Stimulated activated CD4-positive, alpha-beta T cell treated with anti-CD3 and anti-CD28 coated beads, Interleukin-4, amount 100 ng/mL, for 24 hours (primary cell): ENCODE measurements at places on chromosomes 2 and 18.

DNA sequence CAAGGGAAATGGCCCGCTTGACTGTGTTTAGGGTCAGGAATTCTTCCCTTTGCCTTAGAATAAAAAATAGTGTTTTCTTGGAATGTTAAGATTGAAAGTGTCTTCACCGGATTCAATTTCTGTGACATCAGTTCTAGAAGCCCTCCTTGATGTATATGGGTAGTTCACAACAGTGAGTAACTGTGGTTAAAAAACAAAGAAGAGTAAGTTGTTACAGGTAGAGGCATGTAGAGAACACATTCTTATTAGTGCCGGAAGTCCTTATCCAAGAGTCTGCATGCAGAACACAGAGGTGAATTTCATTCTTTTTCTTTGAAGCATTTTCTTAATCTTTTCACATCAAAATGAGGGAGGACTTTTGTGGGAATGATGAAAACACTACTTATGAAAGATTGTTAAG, 105.5 kb downstream of the FMNL2 start:
- DNase-seq = no peak

- DNase-seq = no peak
These were observed 471.7 kb upstream of the CDH20 start for GRCh38 chr18:60861575-60861974.

- DNase-seq = no peak
These were observed 274.6 kb upstream of the CCDC68 start for GRCh38 chr18:55233857-55234256.

DNA sequence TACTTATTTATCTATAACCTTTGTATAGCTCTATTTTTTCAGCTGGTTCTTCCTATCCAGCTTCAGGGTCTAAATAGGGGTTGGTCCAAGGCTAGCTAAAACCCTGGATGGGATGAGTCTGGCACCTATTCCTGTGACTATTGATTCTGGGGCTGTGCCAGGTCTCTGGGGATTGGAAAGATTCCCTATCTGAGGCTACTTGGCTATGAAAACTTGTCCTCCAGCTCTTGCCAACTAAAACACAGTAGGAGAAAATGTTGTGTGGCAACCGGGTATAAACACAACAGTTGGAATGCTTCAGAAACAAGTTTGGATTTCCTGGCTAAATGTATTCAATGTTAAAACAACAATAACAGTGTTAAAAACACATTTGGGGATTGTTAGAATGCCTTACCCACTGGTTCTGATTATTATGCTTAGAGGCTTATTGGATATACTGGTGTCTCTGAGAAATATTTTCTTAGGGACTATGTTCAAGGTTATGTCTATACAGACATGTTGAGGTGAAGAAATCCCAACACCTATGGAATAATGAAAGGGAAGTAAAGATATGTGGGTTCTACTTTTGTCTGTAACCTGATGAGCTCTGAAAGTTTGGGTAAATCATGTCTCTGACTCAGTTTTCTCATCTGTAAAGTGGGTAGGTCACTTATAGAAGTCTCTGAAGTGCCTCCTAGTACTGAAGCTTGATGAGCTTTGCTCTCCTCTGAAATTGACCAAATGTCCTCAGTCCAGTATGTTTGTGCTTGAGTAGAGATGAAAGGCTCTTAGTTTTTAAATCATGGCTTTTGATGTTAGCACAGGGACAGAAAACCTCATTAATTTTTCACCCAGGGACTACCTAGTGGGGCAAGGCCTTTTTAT, 460.7 kb downstream of the MTX2 start:
- no peak for DNase-seq

DNA sequence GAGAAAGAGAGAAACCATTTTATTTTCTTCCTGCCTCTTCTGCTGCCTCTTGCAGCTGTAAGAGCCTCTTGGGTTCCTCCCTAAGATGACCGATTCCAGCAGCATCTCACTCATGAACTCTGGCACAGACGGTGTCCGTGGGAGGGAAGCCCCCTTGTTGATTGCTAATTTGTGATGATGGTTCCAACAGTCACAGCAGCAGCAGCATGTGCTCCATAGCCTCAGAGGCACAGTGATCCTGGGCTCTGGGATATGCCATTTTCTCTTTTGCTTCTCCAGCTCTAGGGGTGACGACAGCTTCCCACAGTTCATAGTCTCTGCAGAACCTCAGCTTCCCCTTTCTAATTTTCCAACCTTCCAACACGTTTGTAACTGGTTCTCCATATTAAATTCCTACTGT, 324.2 kb upstream of the HS6ST1 start:
- no peak for DNase-seq

- DNase-seq = no peak
These were observed 29.6 kb downstream of the KCNF1 start for GRCh38 chr2:10941383-10941782.

- no peak for DNase-seq
These were observed 1037.2 kb upstream of the ACVR2A start for GRCh38 chr2:146807568-146808168.

GRCh38 chr2:12624905-12625598, 91.7 kb upstream of the TRIB2 start:
- no peak for DNase-seq

DNA sequence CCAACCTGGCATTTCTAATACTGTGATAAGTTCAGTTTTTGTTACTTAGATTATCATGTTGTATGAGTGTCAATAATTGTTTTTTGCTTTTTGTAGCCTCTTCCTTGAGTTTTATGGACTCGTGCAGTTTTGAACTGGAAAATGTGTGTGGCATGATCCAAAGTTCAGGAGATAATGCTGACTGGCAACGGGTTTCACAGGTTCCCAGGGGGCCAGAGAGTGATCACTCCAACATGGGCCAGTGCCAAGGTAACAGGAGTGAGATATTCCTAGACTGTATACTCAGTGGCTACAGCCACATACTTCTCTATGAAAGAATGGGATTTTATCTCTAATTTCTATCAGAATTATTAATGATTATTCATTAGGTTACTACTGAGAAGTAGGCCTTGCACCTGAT, 18.2 kb downstream of the MEP1B start:
- DNase-seq = no peak

GRCh38 chr2:189234991-189235390, 55.4 kb upstream of the COL5A2 start:
- DNase-seq = no peak

DNA sequence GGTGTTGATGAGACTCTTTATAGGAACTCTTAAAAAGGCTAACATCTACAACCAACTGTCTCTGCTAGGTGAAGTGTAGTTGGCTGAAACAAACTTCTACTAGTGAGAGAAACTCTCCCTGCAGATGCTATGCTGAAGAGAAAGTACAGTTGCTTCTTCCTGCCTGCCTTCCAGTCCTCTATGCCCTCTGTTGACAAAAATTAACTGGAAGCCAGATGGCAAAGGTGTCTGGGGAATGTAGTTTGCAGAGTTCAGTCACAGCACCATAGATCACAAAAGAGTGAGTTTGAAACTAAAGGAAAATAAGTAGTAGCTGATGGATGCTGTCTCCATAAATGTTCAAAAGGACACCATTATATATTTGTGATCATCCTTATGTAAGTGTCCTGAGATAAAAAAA, 958.8 kb upstream of the NRXN1 start:
- no peak for DNase-seq

DNA sequence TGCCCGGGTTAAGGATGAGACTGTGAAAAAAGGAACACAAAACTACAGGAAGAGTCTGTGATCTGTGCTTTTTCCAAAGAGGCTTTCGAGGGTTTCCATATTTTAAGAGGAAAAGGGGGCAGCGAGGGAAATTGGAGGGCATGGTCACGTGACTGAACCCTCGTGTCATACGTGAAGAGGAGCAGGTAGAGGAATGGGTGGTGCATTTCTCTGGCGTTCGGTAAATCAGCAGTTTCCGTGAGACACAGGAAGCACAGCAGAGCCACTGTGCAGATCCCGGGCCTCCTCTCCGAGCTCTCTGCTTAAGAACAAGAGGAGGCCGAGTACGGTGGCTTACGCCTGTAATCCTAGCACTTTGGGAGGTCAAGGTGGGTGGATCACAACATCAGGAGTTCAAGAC, 219.7 kb downstream of the NDUFA10 start:
- no peak for DNase-seq

DNA sequence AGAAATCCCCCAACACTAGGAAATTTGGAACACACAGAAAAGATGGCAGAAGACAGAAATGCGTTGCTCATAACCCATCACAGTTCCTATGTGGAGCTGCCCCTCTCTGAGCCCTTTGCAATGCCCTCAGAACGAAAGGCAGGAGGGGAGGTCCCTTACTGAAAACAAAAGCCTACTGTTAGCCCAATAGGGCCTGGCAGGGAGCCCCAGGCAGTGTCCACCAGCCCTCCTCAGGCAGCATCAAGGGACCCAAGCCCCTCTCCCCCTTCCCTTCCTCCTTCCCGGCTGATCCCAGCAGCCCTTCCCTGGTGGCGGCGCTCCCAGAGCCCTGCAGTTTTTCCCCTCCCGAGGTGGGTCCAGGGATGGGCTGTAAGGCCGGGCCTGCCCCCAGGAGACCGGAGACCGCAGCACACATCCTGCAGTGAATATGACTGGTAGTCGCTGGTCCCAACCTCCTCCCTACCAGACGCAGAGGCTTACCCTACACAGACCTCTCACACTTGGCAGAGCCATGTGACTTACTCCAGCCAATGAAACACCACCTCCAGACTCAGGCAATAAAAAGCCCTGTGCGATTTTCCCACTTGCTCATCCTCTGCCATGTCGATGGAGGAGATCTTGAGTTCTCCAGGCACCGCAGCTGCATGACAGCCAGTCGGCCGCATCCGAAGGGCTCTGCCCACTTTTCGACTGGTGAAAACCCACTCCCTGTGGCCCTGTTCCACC, 19.4 kb upstream of the DUSP2 start:
- peak; percentile 71 for DNase-seq

GRCh38 chr2:232773815-232774214, 2.5 kb downstream of the KCNJ13 start:
- no peak for DNase-seq

GRCh38 chr2:86068136-86068588, 37.5 kb downstream of the POLR1A start:
- peak; percentile 17 for DNase-seq

- no peak for DNase-seq
These were observed 13.6 kb downstream of the ARID5A start for GRCh38 chr2:96549967-96550786.

- DNase-seq = no peak
These were observed 3.8 kb downstream of the HNRNPLL start for GRCh38 chr2:38598991-38599295.

- peak; percentile 13 for DNase-seq
These were observed 142.0 kb downstream of the COPS8 start for GRCh38 chr2:237227592-237228280.

GRCh38 chr2:238703053-238703415, 144.9 kb upstream of the TWIST2 start:
- no peak for DNase-seq

GRCh38 chr2:195532628-195533271, 124.3 kb upstream of the SLC39A10 start:
- DNase-seq = no peak

DNA sequence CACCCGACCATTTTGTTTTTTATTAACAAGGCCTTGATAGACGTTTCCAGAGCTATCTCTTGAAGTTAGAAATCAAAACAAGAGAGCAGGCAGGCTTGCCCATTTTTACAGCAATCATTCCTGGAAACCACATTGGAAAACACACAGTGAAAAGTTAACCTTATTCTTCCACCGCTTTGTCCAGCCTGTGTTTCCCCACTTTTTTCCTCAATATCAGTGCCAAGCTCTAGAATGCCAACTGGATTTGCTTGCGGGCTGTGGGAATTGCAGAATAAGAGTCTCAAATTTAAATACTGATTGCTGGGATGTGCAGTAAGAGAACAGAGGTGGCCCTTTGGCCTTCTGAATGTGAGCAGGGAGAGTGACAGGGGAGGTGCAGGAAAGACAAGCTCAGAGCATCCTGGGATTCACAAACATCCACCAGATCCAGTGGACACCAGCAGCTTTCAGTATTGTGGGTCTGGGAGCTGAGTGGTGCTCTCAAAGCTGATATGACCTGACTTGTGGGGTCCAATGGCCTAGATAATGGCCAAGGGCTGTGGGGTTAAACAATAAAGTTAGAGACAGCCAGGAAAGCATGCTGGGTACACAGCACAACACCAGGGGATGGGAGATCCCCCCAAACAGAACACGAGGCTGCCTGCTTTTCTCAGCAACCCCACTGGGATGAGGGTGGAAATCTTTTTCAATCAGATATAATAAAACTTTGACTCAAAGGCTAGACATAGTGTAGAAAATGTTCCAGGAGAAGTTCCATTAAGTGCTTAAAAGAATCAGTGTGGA, 15.5 kb downstream of the CYP1B1 start:
- no peak for DNase-seq

DNA sequence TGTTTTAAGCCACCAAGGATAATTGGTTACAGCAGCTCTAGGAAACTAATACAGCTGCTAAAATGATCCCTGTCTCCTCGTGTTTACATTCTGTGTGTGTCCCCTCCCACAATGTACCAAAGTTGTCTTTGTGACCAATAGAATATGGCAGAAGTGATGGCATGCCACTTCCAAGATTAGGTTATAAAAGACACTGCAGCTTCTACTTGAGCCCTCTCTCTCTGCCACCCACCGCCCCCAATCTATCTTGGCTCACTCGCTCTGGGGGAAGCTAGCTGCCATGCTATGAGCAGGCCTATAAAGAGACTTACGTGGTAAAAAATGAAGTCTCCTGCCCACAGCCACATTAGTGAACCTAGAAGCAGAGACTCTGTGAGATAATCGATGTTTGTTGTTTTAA, 3.5 kb upstream of the IL1F10 start:
- DNase-seq = no peak

- no peak for DNase-seq
These were observed 334.6 kb upstream of the LYPD1 start for GRCh38 chr2:133004623-133005022.
